ENCODE measurements at places on chromosomes 1 and 21. TPM values are rescaled to one million over a fixed set of nuclear protein-coding genes. Genes with fewer than 3 reads are reported as not detected.

DNA sequence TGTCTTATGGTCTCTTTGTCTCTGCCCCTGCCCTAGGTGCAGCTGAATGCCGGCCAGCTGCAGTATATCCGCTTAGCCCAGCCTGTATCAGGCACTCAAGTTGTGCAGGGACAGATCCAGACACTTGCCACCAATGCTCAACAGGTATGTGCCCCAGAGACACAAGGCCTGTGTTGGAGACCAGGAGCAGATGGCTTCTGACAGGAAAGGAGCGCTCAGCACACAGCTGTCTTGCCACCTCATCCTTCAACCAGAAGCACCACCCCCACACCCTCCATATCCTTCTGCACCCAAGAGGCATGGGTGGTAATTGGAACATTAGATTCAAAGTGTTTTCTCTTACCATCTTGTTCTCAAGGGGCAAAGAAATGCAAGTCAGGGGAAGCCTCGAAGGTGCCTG lies 17.0 kb upstream of the KCNQ4 start:
- DNase-seq = no peak

Gene PIK3R3
- 38.4 TPM for total RNA-seq

DNA sequence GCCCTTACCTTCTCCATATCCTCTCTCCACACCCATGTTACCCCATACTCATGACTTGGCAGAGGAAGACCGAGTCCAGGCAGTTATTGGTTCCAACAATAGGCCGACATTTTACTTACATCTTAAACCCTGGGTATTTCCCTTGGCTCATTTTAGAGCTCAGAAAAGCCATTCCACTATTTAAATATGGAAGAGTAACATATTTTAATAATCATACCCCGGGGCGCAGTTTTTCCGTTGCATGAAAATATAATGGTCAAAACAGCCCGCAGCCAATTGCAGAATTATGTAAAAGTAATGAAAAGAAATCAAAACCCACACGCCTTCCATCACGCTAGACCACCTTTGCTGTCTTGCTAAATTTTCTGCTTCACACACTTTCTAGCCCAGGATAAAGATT lies 48.5 kb downstream of the KAZN start:
- no peak for DNase-seq

GRCh38 chr1:12208764-12209494 lies 20.9 kb upstream of the VPS13D start:
- peak; percentile 83 for DNase-seq

Gene KANK4
- 4.3 TPM for total RNA-seq

GRCh38 chr1:59079434-59080140 lies 217.3 kb upstream of the FGGY start:
- no peak for DNase-seq

- no peak for DNase-seq
Measured at GRCh38 chr21:15243406-15243805, 178.6 kb upstream of the NRIP1 start.

GRCh38 chr1:108049178-108049819 lies 84.3 kb upstream of the VAV3 start:
- peak; percentile 51 for DNase-seq

Gene OR2T1
- total RNA-seq = not detected

Gene WDR26
- total RNA-seq = 83.8 TPM

Gene DENND2C
- 2.4 TPM for total RNA-seq

Gene IL23R
- total RNA-seq = not detected

DNA sequence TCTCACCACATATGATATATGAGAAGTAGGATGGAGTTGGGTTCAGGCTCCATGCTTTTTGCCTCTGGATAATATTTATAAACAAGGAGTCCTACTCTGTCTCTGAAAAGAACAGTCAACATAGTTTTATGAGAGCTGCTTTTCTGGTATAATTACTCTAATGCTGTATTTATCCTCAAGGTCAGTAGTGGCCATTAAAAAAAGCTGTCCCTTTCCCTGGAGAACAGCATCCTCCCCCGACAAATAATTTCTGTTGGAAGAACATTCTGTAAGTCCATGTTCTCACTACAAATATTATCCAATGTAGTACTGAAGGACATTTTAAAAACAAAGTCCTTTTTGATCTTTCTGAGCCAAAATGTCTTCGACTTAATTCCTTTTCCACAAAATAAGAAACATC lies 9.0 kb upstream of the RGS5 start:
- no peak for DNase-seq

Gene TMEM50B
- total RNA-seq = 30.1 TPM

DNA sequence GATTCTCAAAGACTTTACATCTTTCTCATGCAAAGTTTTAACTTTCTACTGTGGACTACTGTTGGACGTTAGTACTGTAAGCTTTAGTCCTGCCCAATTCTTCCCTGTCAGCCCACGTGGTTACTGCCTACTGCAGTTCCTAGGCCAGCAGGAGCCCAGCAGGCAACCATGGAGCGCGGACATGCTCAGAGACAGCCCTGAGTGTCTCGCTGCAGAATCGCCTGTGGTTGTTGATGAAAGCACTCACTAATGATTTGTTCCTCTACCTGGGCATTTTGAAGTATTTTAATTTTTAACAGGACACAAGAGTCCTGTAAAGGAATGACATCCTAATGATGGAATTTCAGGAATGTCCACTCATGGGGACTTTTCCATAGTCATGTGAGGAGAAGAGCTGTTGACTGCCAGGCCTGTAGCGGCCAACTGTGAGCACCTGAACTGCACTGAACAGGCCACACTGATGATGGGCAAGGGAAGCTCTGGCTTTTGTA lies 44.1 kb downstream of the PGBD5 start:
- DNase-seq = no peak

DNA sequence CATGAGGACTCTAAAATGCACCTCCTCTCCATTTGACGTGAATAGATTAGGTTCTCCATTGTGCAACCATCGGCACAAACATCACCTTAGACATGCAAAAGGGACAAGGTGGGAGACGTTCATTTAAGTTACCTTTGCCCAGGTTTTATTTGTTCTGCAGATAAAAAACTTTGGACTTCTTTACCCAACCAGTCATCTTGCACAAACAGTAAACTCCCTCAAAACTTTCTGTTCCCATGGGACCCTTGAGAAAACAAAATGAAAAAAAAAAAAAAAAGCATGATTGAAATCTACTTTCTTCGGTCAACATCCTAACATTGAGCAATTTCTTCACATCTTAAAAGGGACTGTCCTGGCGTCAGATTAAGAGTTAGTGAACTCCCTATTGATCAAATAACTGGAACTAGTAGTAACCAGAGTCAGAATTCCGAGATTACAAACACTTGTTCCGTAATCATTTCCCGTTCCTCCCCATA lies 31.4 kb upstream of the PROX1 start:
- DNase-seq = no peak

DNA sequence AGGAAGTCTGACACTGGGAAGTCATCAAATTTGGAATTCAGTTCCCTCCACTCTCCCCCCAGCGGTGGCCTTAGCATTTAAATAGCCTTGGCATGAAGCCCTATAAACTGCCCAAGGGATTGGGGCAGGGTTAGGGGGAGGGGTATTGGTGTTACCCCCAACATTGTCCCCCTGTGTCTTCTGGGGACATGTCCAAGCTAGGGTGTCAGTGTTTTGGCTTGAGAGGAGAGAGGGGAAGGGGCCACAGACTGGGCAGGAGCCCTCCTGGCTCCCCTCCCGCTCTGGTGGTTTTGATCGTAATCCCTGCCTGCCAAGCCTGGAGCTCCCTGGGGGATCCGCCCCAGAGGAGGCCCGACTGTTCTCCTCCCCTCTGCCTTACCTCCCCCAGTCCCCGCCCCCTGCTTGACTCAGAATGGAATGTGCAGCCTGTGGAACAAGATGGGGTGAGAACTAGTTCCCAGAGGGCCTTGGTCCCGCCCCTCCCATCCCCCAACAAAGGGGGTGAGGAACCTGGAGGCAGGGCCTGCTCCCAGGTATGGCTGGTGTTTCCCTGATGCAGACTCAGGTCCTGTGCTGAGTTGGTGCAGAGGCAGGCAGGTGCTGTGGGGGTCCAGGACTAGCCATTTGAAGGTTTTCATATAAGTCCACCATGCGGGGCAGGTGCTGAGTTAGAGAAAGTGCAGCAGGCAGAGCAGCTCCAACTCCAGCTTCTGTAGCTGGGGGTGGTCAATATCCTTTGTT lies 7.4 kb downstream of the SOX13 start:
- peak; percentile 65 for DNase-seq

Gene PRR9
- total RNA-seq = not detected

DNA sequence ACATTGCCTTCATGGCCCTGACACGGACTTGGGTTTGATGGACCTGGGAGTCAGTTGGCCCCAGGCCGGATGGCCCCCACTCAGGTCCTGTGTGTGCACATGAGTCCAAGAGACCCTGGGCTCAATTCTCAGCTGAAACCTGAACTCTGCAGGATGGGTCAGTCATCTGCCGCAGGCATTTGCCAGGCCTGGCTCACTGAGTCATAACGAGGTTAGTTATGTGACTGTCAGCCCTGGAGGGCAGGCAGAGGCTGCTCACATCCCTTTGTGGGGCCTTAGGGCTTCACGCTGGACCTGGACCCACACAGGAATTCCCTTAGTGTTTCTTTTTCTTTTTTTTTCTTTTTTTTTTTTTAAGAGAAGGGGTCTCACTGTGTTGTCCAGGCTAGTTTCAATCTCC lies 46.5 kb downstream of the PSMG1 start:
- no peak for DNase-seq

DNA sequence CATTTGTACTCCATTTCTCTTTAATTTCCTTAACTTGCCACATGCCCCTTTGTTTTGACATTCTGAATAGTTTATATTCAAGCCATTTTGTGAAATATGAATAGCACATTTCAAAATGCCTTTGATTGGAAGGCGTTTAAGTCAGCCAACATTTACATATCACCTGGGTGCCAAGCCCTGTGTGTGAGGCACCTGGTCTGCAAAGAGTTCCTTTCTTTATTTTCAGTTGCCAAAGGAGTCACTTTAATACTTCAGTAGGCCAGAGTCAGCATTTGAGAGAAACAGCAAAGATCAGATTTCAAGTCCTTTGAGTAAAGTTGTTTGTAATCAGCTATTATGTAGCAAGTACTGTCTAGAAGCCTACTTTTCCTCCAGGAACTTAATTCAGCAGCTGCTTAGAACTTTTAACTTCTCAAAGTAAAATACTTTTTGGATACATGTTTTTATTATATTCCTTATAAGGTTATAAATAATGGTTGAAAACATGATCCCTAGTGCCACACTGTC lies 70.8 kb downstream of the DTL start:
- no peak for DNase-seq

Gene RASSF5
- total RNA-seq = 7.9 TPM

DNA sequence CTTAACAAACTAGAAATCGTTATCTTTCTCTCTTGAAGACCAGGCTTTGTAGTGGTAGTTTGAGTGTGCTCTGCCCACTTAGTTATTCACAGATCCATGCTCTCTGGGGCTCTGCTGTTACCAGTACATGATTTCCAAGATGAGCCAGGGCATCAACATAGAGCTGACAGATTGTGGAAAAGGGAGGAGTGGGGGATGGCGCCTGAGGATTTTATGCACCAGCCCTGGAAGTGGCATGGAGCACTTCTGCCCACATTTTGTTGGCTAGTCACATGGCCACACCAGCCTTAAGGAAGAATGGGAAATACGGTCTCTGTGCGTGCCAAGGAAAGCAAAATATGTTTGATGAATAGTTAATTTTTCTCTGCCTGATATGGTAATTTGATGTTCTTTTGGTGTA lies 18.2 kb downstream of the TSNAX start:
- no peak for DNase-seq

Gene CLCA4
- total RNA-seq = not detected

Gene F5
- total RNA-seq = 34.8 TPM

- no peak for DNase-seq
Measured at GRCh38 chr1:193584731-193585239, 398.4 kb upstream of the B3GALT2 start.

GRCh38 chr1:149995927-149996326 lies 14.6 kb downstream of the OTUD7B start:
- no peak for DNase-seq

Measured in heart left ventricle (tissue), 16 donors.